ENCODE measurements at places on chromosomes 5 and 9. TPM values are rescaled to one million over a fixed set of nuclear protein-coding genes. Genes with fewer than 3 reads are reported as not detected.

Gene RALGPS1
- total RNA-seq: 1.9 TPM

Gene CDK7
- total RNA-seq: 27.5 TPM

Gene ECM2
- not detected for total RNA-seq

Gene SLC34A1
- 0.19 TPM for total RNA-seq

Gene PDE8B
- not detected for total RNA-seq

Gene POLR3G
- 10.4 TPM for total RNA-seq

Gene PHF24
- not detected for total RNA-seq

All from activated CD8-positive, alpha-beta memory T cell treated with anti-CD3 and anti-CD28 coated beads, Interleukin-2, amount 10 ng/mL, durations not matched to agents 7 days and 5 days (primary cell).